ENCODE measurements at places on chromosomes 12 and 14.

DNA sequence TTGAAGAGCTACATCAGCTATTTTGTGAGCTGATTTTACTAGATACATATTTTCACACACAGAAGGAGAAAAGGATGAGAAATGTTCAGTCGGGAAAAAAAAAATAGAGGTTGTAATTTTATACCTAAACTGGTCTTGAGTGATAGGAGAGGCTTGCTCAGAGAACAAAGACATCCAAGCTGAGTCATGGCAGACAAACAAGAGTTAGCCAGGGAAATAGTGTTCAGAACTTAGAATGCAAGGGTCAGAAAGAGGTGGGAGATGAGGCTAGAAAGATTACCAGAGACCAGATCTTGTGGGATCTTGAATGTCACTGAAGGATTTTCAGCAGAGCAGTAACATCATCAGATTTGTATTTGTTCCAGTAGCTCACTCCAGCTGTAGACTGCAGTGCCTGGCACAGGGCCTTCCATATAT lies 121.9 kb upstream of the ATF1 start:
- peak; percentile 6 for DNase-seq

GRCh38 chr12:42104784-42105183 lies 39.9 kb downstream of the GXYLT1 start:
- DNase-seq = no peak

GRCh38 chr14:95503365-95504134 lies 12.9 kb downstream of the SYNE3 start:
- no peak for DNase-seq

DNA sequence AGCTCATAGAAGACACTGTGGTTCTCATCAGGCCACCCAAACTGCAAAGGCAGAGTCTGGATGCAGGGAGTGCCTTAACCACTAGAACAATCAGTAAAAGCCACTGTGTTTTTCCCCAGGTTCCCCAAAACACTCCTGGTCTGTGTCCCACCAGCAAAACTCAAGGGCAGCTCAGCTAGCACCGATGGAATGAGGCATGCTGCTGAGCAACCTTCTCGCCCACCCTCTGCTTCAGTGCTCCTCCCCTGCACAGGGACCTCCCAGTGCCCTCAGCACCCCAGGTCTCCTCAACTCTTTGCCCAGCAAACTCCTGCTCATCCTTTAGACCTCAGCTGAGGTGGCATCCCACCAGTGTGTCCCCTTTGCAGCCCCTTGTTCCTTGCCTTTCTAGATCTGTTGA lies 4.0 kb downstream of the KRT77 start:
- DNase-seq = no peak

GRCh38 chr12:123427036-123427769 lies 9.3 kb downstream of the RILPL2 start:
- no peak for DNase-seq

GRCh38 chr14:91315844-91316267 lies 71.4 kb upstream of the GPR68 start:
- no peak for DNase-seq

DNA sequence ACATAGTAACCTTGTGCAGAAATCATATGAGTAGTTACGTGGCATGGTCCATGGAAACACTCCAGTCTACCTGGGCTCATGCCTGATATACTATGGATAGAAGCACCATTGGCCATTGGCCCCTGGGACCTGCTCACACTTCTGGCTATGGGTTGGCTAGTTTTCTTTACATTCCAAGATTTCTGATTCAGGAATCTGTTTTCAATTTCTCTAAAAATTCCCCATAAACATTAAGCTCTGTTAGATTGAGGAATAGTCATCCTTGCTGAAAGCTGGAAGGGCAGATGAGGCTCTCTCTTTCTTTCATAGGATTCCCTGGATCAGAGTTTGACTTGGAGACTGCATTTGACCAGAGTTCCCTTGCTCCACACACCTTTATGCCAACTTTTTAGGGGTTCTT lies 37.3 kb upstream of the RAP1B start:
- no peak for DNase-seq

- peak; percentile 47 for DNase-seq
These were observed 11.4 kb upstream of the BCAT1 start for GRCh38 chr12:24960222-24960855.

DNA sequence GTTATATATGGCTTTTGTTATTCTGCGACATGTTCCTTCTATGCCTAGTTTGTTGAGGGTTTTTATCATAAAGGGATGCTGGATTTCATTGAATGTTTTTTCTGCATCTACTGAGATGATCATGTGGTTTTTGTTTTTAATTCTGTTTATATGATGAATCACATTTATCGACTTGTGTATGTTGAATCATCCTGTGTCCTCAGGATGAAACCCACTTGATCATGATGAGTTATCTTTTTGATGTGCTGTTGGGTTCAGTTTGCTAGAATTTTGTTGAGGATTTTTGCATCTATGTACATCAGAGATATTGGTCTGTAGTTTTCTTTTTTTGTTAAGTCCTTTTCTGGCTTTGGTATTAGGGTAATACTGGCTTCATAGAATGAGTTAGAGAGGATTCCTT lies 291.2 kb downstream of the AKAP6 start:
- peak; percentile 55 for DNase-seq

- no peak for DNase-seq
These were observed 46.5 kb upstream of the TSPAN11 start for GRCh38 chr12:30880061-30880460.

GRCh38 chr12:41467591-41468325 lies 279.6 kb downstream of the PDZRN4 start:
- no peak for DNase-seq

GRCh38 chr12:122921917-122922316 lies 26.0 kb upstream of the VPS37B start:
- DNase-seq = no peak

- DNase-seq = no peak
These were observed 388.7 kb downstream of the TMEM117 start for GRCh38 chr12:44224399-44225148.

GRCh38 chr12:131147293-131147692 lies 193.6 kb downstream of the ADGRD1 start:
- no peak for DNase-seq

DNA sequence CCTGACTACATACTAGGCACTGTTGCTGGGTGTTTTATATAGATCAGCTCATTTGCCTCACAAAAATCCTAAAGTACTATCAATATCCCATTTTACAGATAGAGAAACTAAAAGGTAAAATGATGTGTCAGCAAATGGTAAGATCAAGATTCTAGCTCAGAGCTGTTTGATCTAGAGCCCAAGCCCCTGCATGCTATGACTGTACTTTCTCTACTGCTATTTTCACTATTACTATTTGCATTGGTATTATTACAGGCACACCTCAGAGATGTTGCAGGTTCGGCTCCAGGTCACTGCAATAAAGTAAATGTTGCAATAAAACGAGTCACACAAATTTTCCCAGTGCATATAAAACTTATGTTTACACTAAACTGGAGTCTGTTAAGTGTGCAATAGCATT lies 10.9 kb downstream of the ISCU start:
- DNase-seq = no peak

DNA sequence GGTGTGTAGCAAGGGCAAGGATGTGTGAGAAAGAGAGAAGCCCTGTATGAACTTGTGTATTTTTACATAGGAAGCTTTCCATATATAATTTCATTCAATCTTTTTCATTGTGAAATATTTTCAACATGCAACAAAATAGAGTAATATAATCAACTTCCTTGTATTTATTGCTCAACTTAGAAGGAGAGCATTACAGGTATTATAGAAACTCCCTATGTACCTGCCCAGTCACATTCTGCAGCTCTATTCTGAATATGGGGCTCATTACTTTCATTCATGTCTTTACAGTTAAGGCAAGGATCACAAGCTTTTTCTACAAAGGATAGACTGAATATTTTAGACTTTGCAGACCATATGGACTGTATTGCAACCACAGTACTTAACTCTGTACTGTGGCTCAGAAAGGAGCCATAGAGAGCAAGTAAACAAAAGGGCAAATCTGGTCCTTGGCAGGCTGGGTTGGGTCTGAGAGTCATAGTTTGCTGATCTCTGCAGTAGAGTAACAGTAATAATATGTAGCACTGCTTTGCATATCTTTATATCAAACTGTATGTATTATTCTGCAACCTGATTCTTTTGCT lies 11.3 kb downstream of the NR1H4 start:
- no peak for DNase-seq

GRCh38 chr14:24607081-24607480 lies 2.4 kb downstream of the GZMH start:
- DNase-seq = no peak

- DNase-seq = no peak
These were observed 1.6 kb upstream of the CLEC14A start for GRCh38 chr14:38257507-38257906.

DNA sequence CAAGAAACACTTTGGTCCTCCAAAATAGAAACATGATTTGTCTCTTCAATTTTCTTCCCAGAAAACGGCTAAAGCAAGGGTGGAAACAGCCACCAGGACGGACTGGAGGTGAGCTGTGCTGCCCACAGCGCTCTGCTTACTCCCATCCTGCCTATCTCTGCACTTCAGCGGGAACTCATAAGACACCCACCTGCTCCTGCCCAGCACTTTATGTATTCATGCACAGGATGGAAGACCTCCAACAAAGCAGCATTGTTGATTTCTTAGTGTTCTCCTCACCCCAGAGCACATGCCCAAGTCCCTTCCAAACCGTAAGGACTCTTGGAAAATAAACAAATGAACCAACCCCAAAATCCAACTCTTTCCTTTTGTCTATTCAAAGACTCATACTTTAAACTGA lies 277.2 kb downstream of the MED13L start:
- no peak for DNase-seq

DNA sequence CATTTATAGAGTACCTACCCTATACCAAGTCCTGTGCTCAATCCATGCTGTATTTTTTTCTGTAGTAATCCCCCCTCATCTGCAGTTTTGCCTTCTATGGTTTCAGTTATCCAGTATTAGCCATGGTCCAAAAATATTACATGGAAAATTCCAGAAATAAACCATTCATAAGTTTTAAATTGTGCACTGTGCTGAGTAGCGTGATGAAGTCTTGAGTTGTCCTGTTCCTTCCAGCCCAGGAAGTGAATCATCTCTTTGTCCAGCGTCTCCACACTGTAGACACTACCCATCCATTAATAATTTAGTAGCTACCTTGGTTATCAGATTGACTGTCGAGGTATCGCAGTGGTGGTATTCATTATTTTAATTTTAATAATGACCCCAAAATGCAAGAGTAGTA lies 54.2 kb downstream of the SUDS3 start:
- DNase-seq = no peak

- peak; percentile 58 for DNase-seq
These were observed 379.0 kb downstream of the LRIG3 start for GRCh38 chr12:58541300-58541690.

GRCh38 chr14:37203423-37203822 lies 5.7 kb downstream of the MIPOL1 start:
- no peak for DNase-seq

GRCh38 chr14:103508521-103509329 lies 13.9 kb downstream of the CKB start:
- no peak for DNase-seq

DNA sequence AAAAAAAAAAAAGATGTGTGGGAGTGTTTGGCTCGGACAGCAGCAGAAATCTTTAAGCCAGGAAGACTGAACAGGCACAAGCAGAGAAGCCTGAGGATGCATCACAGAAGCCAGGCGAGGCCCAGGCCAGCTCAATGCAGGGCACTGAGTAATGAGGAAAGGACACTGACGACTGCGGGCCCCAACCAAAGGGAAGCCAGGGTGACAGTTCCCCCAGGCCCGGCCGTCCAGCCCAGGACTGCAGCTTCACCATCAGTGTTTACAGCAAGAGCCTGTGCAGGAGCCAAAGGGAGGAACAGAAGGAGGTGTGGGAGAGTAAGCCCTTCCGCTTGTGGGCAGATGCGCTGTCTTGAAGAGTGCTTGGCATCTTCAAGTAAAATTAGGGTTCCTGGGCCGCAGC lies 205.3 kb upstream of the SFSWAP start:
- no peak for DNase-seq

GRCh38 chr12:93749515-93749914 lies 72.3 kb downstream of the CRADD start:
- DNase-seq = no peak

- DNase-seq = no peak
These were observed 108.7 kb downstream of the SYT10 start for GRCh38 chr12:33330940-33331339.

- peak; percentile 40 for DNase-seq
These were observed 37.8 kb upstream of the OR4E1 start for GRCh38 chr14:21711360-21711961.

DNA sequence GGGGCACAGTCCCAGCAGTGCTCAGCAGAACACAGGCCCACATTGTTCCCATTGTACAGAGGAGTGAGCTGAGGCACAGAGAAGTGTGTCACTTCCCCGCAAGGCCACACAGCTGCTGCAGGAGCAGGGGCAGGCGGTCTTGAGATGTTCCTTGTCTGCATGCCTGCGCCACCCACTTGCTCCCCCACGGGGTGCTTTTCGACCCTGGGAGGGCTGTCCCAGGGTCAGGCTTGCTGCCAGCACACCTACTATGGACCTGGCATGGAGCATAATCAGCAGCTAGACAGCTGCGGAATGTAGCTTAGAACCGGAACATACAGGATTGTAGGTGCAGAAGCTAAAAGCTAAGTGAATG lies 7.8 kb upstream of the EP400 start:
- no peak for DNase-seq

- no peak for DNase-seq
These were observed 5.5 kb upstream of the FZD10 start for GRCh38 chr12:130156652-130157275.

GRCh38 chr14:102982852-102983470 lies 60.5 kb downstream of the AMN start:
- DNase-seq = no peak

DNA sequence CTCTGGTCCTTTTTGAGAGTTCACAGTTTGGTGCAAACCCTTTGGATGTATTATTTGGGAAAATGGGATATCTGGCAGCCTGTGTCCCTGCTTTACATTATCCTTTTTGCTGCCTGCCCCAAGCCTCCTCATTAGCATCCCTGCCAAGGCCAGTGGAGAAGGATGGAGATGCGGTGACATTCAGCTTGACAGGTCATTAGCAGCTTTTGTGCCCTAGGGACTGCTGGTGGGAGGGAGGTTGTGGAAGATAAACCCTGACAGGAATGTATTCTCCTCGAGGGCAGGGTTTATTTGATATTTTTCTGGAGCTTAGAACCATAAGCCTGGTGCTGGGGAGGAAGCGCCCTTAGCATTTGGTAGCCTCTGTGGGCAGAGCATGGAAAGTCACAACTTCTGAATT lies 49.3 kb downstream of the PTPN11 start:
- no peak for DNase-seq

DNA sequence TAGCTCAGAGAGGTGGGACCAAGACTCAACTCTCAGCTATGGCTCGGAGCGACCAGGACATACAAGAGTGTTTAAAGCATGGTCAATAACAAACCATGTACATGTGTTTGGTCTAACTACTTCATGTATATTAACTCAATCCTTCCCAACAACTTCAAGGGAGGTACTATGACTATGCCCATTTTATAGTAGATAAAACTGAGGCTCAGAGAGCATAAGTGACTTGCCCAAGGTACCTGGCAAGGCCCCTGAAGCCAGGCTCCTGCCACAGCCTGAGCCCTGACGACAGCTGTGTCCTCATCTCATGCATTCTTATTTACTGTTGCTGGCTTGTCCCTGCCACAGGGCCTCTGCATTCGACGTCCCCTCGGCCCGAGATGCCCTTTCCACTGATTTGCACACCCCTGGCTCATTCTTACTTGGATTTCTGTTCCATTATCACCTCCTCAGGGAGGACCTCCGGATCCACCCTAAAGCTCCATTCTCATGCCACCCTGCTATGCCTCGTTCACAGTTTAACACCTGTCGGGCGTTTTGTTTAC lies 2.6 kb downstream of the TESC start:
- DNase-seq = no peak

GRCh38 chr14:105059035-105059924 lies 6.0 kb downstream of the GPR132 start:
- no peak for DNase-seq
